ENCODE measurements at places on chromosomes 13 and 19.

- DNase-seq: no peak
Measured at GRCh38 chr13:27408074-27408473, 16.3 kb upstream of the GTF3A start.

GRCh38 chr19:30167206-30167868 lies 204.8 kb upstream of the ZNF536 start:
- DNase-seq: no peak

GRCh38 chr13:21636656-21637055 lies 32.7 kb upstream of the MICU2 start:
- DNase-seq: no peak

DNA sequence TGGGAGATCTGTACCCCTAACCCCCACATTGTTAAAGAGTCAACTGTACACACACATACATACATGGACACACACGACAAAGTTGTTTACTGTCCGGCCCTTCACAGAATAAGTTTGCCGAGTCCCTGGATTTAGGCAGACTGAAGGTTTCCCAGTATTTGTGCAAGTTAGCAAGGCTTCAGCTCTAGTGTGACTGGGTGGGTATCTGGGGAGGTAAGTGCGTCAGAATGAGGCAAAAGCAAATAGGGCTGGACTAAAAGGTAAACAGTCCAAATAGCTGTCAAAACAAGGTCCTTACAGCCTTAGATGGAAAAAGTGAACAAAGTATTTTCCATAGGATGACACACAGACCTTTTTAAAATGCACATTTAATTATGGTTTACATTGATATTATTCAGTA lies 228.4 kb upstream of the UFM1 start:
- no peak for DNase-seq

- no peak for DNase-seq
Measured at GRCh38 chr13:100244431-100244830, 155.5 kb downstream of the PCCA start.

DNA sequence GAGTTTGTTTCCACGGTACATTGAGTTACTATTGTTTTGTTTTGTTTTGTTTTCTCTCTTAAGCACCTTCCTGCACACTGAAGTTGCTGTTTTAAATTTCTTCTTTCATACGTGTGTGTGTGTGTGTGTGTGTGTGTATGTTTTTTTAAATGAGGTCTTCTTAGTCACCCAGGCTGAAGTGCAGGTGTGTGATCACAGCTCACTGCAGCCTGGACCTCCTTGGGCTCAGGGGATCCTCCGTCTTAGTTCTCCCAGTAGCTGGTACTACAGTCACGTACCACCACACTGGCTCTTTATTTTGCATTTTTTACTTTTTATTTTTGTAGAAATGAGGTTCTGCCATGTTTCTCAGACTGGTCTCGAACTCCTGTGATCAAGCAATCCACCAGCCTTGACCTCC lies 20.8 kb upstream of the ZNF429 start:
- no peak for DNase-seq

DNA sequence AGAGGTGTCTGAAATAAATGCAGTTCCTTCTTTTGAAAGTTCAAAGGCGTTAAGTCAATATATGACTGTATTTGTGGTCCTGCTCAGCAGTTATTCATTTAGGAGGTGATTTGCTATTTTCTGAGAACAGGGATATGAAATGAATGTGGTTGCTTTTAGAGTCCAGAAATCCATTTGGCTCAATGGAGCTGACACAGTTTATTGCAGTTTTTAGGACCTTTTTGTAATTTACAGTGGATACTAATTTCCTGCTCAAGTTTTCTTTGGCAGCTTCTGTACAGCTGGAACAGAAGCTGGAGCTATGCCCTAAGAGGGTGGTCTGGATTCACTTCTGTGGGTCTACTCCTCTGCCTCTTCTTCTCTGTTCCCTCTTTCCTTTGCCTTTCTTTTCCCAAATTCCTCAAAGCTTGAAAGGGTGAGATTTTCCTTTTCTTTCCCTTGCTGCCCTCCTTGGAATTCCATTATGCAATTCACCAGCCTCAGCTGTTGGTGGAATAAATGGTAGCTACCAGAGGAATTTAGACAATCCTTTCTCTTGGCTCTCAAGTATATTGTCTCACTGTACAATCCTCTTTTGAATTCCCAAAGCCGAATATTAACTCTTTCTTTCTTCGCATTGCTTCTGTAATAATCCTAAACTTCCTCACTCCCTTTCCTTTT lies 39.9 kb downstream of the ITGBL1 start:
- DNase-seq: no peak

- DNase-seq: no peak
Measured at GRCh38 chr13:79918620-79919019, 422.3 kb downstream of the SPRY2 start.

DNA sequence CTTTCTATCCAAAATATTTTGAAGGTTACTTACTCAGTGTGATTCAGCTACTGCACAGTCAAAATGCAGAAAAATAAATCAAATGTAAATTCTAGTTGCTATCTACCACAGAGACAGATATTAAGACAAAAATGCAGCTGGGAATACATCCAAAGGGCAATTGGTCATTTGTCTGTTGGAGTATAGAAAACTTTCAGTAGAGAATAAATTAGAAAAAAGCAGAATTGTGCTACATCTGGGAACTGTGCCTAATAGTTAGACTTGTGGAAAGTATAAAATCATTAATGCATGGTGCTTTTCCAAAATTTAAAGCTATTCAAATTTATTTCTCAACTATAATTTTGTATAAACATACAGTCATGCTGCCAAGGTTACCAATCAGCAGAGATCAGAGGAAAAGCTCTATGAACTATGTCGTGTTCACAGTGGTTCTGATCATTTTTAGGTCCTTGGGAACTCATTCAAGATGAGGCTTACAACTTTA lies 1635.8 kb downstream of the PCDH9 start:
- DNase-seq: no peak

- DNase-seq: no peak
Measured at GRCh38 chr19:57267291-57267690, 13.0 kb upstream of the ZNF460 start.

- no peak for DNase-seq
Measured at GRCh38 chr13:48542581-48543341, 9.9 kb upstream of the RCBTB2 start.

GRCh38 chr19:45468159-45468651 lies 409 bp downstream of the FOSB start:
- no peak for DNase-seq

- DNase-seq: no peak
Measured at GRCh38 chr13:39025433-39025839, 12.5 kb downstream of the PROSER1 start.

DNA sequence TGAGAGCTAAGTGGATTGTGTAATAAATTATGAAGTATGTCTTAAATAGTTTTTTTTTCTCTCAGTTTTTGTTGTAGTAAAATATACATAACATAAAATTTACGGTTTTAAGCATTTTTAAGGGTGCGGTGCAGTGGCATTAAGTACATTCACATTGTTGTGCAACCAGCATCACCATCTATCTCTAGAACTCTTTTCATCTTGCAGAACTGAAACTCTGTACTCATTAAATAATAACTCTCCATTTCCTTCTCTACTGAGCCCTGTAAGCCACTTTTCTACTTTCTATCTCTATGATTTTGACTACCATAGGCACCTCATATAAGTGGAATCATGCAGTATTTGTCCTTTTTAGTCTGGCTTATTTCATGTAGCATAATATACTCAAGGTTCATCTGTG lies 87.1 kb downstream of the GJA3 start:
- no peak for DNase-seq

GRCh38 chr13:32164622-32165268 lies 133.2 kb downstream of the FRY start:
- DNase-seq: no peak

GRCh38 chr13:111121506-111121905 lies 6.4 kb downstream of the ARHGEF7 start:
- no peak for DNase-seq

- DNase-seq: no peak
Measured at GRCh38 chr19:14977128-14977527, 2.5 kb downstream of the SLC1A6 start.

DNA sequence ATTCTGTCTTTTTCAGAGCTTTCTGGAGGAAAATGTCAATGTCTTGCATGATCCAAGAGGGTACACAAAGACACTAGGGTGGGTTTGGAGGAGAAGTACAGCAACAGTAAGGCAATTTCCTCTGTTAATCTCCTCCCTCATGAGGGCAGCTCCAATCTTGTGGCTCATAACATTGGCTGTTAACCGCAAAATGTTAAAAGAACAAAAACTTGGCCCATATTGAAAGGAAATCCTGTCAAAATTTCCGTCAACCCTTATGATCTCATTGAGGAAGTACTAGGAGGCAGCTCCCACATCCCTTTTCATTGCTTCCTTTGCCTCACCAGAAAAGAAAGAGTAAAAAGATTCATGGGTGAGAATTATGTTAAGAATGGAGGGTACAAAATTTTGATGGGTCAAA lies 11.6 kb downstream of the OXGR1 start:
- no peak for DNase-seq

DNA sequence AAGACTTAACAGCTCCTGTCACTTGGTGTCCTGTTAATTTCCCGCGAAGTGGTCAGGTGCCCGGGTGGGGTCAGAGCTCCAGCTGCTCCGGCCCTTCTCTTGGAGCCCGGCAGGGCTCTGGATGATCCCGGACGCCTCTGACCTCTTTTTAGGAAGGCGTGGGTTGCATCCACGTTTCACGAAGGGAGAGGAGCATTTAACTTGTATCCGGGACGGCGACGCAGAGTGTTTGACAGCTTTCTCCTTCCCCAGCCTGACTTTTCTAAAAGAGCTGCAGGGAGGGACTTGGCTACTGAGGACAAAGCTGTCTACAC lies 656 bp downstream of the ZNF155 start:
- DNase-seq: no peak

- no peak for DNase-seq
Measured at GRCh38 chr19:45529420-45529785, 22.1 kb downstream of the VASP start.

DNA sequence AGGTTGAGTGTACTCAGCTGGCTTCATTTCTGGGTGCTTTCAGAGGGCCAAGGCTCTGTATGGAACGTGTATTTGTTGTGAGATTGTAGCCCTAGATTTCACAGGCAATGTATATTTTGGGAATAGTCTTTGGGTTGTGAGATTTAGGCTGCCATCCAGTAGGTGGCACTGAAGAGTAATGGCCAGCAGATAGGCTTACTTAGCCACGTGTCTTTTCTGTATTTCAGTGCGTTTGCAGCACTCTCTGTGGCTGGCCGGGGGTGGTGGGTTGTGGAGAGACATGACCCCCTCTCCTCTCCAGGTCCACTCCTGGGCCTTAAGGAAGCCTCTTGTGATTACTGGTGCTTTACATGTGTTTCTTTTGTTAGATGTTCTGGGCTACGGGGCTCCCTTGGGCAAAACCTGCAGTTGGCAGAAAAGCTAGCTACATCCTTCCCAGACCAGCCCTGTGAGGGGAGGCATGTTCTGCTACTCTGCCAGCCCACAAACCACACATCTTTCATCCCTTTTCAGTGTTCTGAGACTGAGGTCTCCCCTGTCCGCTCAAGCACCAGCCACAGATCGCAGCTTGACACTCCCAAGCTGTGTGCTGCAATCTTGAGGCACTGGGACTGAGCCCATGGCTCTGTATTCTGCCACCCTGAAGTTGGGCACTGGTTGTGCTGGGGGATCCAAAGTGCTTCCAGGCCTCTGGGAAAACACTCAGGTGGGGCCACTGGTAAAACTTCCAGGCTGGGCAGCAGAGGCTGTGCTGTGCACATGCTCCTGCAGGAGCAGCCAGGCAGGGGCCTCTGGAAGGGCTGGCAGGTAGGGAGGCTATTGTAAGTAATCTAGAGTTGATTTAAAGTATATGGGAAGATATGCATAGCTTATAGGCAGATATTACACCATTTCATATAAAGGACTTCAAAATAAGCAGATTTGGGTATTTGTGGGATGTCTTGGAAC lies 1096.8 kb upstream of the PCDH20 start:
- no peak for DNase-seq

- no peak for DNase-seq
Measured at GRCh38 chr19:20250121-20250520, 83.1 kb downstream of the ZNF486 start.

GRCh38 chr13:105466376-105466775 lies 1069.1 kb downstream of the EFNB2 start:
- no peak for DNase-seq

DNA sequence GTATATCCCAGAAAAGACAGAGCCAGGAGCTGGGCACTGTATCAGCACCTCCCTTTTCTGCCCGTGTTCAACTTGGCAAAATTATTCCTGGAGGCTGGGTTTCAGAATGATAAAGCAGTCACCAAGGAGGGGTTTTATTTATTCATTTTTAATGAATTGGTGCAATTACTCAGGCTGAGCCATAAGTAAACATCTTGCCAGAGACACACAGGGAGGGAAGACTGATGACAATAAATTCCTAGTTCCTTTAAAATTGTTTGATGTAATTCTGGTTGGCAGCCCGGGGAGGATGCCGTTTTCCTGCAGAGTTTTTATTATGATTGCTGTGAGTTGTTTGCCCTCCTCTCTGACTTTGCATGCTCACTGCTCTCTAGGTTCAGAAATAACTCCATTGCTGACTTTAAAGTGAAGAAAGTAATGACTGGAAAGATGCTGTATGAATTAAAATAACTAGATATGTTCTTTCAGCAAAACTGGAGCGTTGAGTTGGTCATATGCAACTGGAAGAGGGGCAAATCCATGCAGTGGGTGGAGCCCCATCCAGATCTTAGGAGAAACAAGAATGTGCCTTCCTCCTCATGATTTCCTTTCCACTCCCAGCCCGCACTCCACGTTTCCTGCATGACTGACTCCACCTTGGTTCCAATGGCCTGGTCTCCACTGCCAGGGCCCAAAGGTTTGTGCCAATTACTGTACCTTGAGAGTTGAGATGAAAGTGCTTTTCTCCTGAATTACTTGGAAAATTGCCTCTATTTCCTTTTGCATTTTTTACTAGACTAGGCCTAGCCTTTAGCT lies 182.1 kb downstream of the RFC3 start:
- DNase-seq: no peak

GRCh38 chr13:95560387-95560786 lies 7.9 kb downstream of the CLDN10 start:
- DNase-seq: no peak

DNA sequence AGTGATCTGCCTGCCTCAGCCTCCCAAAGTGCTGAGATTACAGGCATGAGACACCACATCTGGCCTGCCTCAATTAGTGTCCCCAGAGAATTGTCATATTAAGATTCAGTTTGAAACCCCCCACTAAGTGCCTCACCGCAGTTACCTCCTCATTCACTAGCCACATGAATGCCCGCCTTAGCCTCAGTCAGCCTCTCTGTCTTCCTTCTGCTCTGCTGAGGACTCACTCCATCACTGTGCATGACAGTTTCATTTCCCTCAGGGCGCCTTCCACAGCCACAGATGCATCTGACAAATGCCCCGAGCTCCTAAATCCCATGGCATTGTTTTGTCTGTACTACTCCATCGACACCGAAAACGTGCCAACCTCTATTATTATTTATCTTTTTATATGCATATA lies 23.3 kb downstream of the MIPEP start:
- no peak for DNase-seq

- no peak for DNase-seq
Measured at GRCh38 chr13:112143046-112143752, 76.2 kb downstream of the SOX1 start.

GRCh38 chr19:40261631-40262030 lies 23.5 kb downstream of the AKT2 start:
- DNase-seq: no peak
